ENCODE measurements at places on chromosomes 2 and 18.

DNA sequence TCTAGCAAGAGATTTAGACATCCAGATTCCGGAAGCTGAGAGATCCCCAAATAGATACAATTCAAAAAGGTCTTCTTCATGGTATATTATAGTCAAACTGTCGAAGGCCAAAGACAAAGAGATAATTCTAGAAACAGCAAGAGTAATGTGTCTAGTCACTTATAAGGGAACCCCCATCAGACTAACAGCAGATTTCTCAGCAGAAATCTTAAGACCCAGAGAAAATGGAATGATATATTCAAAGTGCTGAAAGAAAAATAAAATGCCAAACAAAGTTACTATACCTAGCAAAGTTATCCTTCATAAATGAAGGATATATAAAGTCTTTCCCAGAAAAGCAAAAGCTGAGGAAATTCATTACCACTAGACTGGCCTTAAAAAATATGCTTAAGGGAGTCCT lies 36.1 kb upstream of the PAX3 start:
- DNase-seq, result no peak

GRCh38 chr2:127969446-127969845 lies 58.4 kb downstream of the SAP130 start:
- no peak for DNase-seq

- no peak for DNase-seq
Measured at GRCh38 chr18:61697306-61697909, 195.4 kb downstream of the RNF152 start.

GRCh38 chr18:6775237-6775636 lies 45.7 kb downstream of the ARHGAP28 start:
- DNase-seq, result no peak

DNA sequence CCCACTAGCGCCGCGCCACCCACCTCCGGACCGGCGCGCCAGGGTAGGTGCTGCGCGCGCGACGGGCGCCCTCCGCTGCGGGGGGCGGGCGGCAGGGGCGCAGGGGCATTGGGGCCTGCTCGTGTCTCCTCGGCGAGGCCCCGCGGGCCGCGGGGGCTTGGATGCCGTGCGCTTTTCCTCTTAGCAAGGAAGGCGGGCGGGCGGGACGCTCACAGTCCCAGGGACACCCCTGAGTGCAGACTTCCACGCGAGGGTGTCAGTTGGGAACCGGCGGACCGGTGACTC lies 748 bp downstream of the TWIST2 start:
- no peak for DNase-seq

GRCh38 chr2:85409845-85410583 lies at the start of gene CAPG:
CAPG (minus strand) TSS chr2:85410366; CDS start chr2:85402145, 8,221 bp downstream.
- DNase-seq, result no peak

GRCh38 chr2:13770279-13770678 lies 862.2 kb upstream of the LRATD1 start:
- no peak for DNase-seq
